ENCODE measurements at places on chromosomes 13 and 19.
A peak's percentile ranks its signal among the peaks of the same experiment; 100 is the strongest.

GRCh38 chr13:72205773-72206172, 338.8 kb upstream of the DACH1 start:
- no peaks in the 10 kb centered on the region for H3K27me3 ChIP-seq
- ATAC-seq = no peak
- H3K36me3 ChIP-seq = no peaks in the 10 kb centered on the region
- no peak overlapping the region for H3K27ac ChIP-seq
- H3K4me1 ChIP-seq = no peaks in the 10 kb centered on the region

DNA sequence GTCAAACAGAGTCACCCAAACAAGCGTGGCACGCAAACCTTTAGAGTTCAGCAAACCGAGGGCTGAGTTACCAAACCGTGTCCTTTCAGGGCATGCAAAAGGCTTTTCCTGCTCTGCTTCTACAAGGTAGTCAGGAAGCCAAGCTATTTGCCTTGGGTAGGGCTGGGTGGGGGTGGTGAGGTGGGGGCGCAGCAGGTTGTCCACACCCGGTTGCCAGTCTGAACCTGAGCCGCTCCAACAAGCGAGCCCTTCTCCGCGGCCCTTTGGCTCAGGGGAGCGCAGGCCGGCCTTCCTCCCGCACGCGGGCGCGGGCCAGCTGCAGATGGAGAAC, 347 bp upstream of the CLDN10 start:
- H3K27ac ChIP-seq = no peak overlapping the region
- no peaks in the 10 kb centered on the region for H3K4me1 ChIP-seq
- H3K36me3 ChIP-seq = no peaks in the 10 kb centered on the region
- H3K27me3 ChIP-seq = peaks cover 72% of the 10 kb centered on the region
- H3K4me3 ChIP-seq = peak overlapping the region; percentile 2

DNA sequence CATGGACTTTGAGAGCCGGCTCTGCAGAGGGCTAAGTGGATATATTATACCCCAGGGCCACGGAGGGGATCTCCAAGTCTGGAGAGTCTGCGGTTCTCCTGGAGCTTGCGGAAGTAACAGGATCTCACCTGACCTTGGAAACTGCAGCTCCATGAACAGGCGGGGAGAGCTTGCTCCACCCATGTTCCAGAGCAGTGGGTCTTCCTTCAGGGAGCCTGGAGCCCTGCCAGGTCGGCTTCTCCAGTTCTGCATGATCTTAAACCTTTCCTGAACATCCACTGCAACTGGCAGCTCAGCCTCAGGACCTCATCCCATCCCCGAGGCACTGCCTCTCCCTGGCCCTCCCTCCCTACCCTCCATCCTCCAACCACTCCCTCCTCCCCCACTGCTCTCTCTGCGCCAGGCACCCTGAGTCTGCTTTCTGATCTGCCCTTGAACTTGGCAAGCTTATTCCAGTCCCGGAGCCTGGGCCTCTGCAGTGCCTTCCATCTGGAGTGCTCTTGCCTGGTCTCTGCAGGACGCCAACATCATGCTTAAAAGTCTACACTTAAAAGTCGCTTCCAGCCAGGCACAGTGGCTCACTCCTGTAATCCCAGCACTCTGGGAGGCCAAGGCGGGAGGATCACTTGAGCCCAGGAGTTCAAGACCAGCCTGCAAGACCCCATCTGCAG, 13.2 kb downstream of the ATCAY start:
- no peaks in the 10 kb centered on the region for H3K27me3 ChIP-seq
- ATAC-seq = no peak
- H3K36me3 ChIP-seq = no peaks in the 10 kb centered on the region
- H3K27ac ChIP-seq = no peak overlapping the region
- no peak overlapping the region for H3K4me3 ChIP-seq

- no peak for ATAC-seq
- H3K4me1 ChIP-seq = peaks cover 30% of the 10 kb centered on the region
- no peak overlapping the region for H3K27ac ChIP-seq
- H3K36me3 ChIP-seq = no peaks in the 10 kb centered on the region
- H3K27me3 ChIP-seq = peaks cover 91% of the 10 kb centered on the region
Measured at GRCh38 chr19:10418485-10419199, 1.7 kb upstream of the PDE4A start.

GRCh38 chr19:30046522-30046921, 104.5 kb downstream of the URI1 start:
- no peak overlapping the region for H3K27ac ChIP-seq
- H3K4me3 ChIP-seq = no peak overlapping the region
- H3K4me1 ChIP-seq = no peaks in the 10 kb centered on the region

- no peaks in the 10 kb centered on the region for H3K36me3 ChIP-seq
- H3K4me3 ChIP-seq = no peak overlapping the region
- no peak overlapping the region for H3K27ac ChIP-seq
- peaks cover 21% of the 10 kb centered on the region for H3K4me1 ChIP-seq
Measured at GRCh38 chr19:39848392-39848791, 2.2 kb upstream of the FBL start.

GRCh38 chr13:111269508-111269907, 50.9 kb upstream of the TEX29 start:
- no peak overlapping the region for H3K4me3 ChIP-seq
- ATAC-seq = no peak
- H3K4me1 ChIP-seq = no peaks in the 10 kb centered on the region
- no peak overlapping the region for H3K27ac ChIP-seq

DNA sequence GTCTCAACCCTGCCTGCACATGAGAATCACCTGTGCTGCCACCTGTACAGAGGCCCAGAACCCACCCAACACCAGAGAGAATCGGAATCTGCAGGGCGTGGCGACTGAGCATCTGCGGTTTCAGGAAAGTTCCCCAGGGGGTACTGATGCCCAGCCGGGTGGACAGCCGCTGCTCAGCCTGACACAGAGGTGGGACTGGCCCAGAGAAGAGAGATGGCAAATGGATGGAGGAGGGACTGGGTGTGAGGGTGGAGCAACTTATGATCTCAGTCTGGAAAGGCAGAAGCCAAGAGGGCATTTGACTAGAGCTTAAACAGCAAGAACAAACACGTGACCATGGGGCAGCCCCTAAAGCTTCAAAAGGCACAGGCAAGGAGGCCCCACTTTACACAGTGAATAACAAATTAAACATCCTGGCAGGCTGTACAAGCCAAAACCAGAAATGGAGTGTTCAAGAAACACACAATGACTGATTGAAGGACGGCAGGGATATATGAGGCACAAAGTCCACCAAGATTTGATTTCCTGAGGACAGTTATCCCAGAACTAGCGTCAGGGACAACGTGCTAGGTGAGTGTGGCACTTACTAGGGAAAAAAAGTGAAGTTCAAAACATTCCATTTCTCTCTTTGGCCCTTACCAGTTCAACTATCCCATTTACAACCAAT, 3.1 kb downstream of the RANBP3 start:
- peaks cover 6% of the 10 kb centered on the region for H3K4me1 ChIP-seq
- peak overlapping the region; percentile 5 for H3K27ac ChIP-seq
- H3K36me3 ChIP-seq = peaks cover 26% of the 10 kb centered on the region
- no peaks in the 10 kb centered on the region for H3K27me3 ChIP-seq
- ATAC-seq = no peak

GRCh38 chr19:9309974-9310446, 372 bp upstream of the ZNF699 start:
- H3K4me1 ChIP-seq = peaks cover 30% of the 10 kb centered on the region
- H3K36me3 ChIP-seq = no peaks in the 10 kb centered on the region
- peak overlapping the region; percentile 91 for H3K27ac ChIP-seq
- peak; percentile 93 for ATAC-seq

GRCh38 chr19:36225219-36225892, 10.4 kb downstream of the ZNF146 start:
- H3K4me3 ChIP-seq = no peak overlapping the region
- H3K27ac ChIP-seq = peak overlapping the region; percentile 36
- ATAC-seq = no peak
- H3K4me1 ChIP-seq = peaks cover 15% of the 10 kb centered on the region

- H3K4me1 ChIP-seq = no peaks in the 10 kb centered on the region
- no peaks in the 10 kb centered on the region for H3K27me3 ChIP-seq
- H3K27ac ChIP-seq = no peak overlapping the region
- H3K36me3 ChIP-seq = no peaks in the 10 kb centered on the region
- no peak for ATAC-seq
Measured at GRCh38 chr13:65499256-65499655, 1730.9 kb downstream of the PCDH9 start.

GRCh38 chr13:105050686-105051085, 1484.8 kb downstream of the EFNB2 start:
- no peaks in the 10 kb centered on the region for H3K36me3 ChIP-seq
- H3K27me3 ChIP-seq = no peaks in the 10 kb centered on the region
- no peak for ATAC-seq
- no peak overlapping the region for H3K27ac ChIP-seq
- no peaks in the 10 kb centered on the region for H3K4me1 ChIP-seq

GRCh38 chr13:74046431-74046830, 87.8 kb downstream of the KLF12 start:
- no peaks in the 10 kb centered on the region for H3K27me3 ChIP-seq
- H3K4me1 ChIP-seq = peaks cover 23% of the 10 kb centered on the region
- no peak overlapping the region for H3K27ac ChIP-seq
- no peak for ATAC-seq
- H3K4me3 ChIP-seq = no peak overlapping the region
- H3K36me3 ChIP-seq = no peaks in the 10 kb centered on the region

- peak overlapping the region; percentile 80 for H3K4me3 ChIP-seq
- peak overlapping the region; percentile 86 for H3K27ac ChIP-seq
- H3K36me3 ChIP-seq = no peaks in the 10 kb centered on the region
- ATAC-seq = no peak
Measured at GRCh38 chr13:95643571-95643935, 953 bp downstream of the DZIP1 start.

Data from gastroesophageal sphincter (tissue), 4 donors.